DMS79 (cell line): ENCODE measurements at places on chromosomes 1 and 21.
A peak's percentile ranks its signal among the peaks of the same experiment; 100 is the strongest.

GRCh38 chr1:115296981-115297380 is 41.1 kb downstream of the NGF start:
- DNase-seq = no peak

DNA sequence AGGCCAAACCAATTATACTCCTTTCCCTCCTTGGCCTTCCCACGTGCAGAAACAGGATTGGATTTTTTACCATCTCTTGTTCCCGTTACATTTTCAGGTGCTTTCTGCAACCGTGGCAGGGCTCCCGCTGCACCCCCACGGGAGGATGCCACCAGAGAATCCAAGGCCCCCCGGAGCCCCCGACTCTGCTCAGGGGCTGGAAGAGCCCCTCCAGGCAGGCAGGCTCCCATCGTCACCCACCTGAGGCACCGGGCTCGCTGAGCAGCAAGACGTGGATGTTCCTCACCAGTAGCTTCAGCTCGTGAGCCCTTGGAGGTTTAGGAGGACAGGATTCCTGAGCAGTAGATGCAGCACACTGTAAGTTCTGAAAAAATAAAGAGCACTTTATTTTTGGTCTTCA is 35.2 kb upstream of the PRDM15 start:
- no peak for DNase-seq

- peak; percentile 7 for DNase-seq
These were observed at the start of gene GREM2 for GRCh38 chr1:240611619-240612480. Gene GREM2, minus strand, starts transcription at chr1:240612155. Its CDS starts 118,680 bp downstream, at chr1:240493475.

- DNase-seq = no peak
These were observed 135.8 kb downstream of the SYF2 start for GRCh38 chr1:25096307-25097150.

DNA sequence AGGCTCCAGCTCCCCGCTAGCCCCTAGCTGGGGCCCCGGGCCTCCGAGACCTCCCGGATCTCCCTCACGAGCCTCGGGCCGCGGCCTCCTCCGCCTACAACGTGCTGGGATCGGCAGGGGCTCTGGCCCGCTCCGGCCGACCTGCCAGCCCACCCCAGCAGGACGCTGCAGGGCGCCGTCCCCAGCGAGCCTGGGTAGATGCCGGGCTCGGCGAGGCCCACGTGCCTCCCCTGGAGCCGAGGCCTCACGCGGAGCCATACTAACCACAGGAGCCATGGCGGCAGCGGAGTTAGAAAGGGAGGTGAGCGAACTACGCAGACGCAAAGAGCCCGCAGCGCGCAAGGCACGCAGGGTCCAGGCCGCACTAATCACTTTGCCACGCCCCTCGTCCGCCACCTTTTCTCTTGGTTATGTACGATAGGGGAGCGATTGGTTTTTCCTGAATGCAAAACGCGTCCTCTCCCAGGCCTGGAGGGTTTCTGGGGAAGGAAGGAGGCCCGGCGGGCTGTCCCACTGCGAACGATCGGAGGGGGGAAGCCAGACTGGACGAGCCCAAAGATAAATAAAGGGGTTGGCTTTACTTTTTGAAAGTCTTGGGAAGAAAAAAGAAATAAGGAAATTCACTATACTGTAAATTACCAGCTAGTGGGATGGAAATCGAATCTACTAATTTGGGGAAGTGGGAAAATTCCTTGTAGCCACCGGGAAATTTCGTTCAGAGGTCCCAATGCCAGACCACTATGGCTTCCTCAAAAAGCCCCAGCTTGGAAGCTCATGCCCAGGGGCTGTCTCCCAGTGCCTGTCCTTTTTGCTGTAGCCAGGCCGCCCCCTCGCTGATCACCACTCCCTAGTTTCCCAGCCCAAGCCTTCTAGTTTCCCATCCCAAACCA is at the start of gene RPL22:
Gene RPL22 (minus strand): TSS at position 298 of the 890 bp plus-strand sequence. CDS start 22 bp downstream, at position 276.
- DNase-seq = peak; percentile 99

DNA sequence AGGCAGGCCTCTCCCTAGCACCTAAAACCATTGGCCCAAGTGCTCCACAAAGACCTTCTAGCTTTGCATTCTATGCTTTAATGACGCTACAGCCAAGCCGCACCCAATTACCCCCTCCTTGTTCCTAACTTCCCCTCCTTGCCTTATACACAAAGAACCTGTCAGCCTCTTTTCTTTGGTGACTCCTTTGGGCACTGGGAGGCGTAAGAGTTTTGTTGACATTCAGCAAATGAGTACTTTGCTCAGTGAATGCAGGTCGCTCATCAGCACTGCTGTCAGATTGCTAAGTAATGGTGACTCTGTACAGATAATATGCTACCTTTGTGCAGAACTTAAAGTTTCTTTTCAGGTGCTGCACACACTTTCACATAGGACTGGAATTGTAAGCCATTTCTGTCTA is 187.6 kb upstream of the FAM78B start:
- DNase-seq = no peak

GRCh38 chr1:2383576-2383975 is 7.8 kb downstream of the MORN1 start:
- no peak for DNase-seq

- no peak for DNase-seq
These were observed 280.2 kb downstream of the DPYD start for GRCh38 chr1:97640677-97641076.
